Astrocyte (in vitro differentiated cells and primary cell): ENCODE measurements at places on chromosomes 1 and 21. TPM values are rescaled to one million over a fixed set of nuclear protein-coding genes. Genes with fewer than 3 reads are reported as not detected.

The OR14K1 gene
- total RNA-seq = not detected in 2 replicates

The GNB1 gene
- total RNA-seq = 583 and 602 TPM in 2 replicates

GRCh38 chr1:207203541-207203940 is 99.5 kb downstream of the C4BPA start:
- H3K27ac ChIP-seq = no peak overlapping the region
- no peaks in the 10 kb centered on the region for H3K36me3 ChIP-seq
- no peak for DNase-seq
- no peaks in the 10 kb centered on the region for H3K27me3 ChIP-seq
- no peak overlapping the region for H3K4me3 ChIP-seq

- no peak overlapping the region for H3K4me3 ChIP-seq
- peaks cover 8% of the 10 kb centered on the region for H3K4me1 ChIP-seq
- no peak overlapping the region for H3K27ac ChIP-seq
- H3K36me3 ChIP-seq = no peaks in the 10 kb centered on the region
Measured at GRCh38 chr1:47211796-47212269, 20.2 kb downstream of the TAL1 start.

DNA sequence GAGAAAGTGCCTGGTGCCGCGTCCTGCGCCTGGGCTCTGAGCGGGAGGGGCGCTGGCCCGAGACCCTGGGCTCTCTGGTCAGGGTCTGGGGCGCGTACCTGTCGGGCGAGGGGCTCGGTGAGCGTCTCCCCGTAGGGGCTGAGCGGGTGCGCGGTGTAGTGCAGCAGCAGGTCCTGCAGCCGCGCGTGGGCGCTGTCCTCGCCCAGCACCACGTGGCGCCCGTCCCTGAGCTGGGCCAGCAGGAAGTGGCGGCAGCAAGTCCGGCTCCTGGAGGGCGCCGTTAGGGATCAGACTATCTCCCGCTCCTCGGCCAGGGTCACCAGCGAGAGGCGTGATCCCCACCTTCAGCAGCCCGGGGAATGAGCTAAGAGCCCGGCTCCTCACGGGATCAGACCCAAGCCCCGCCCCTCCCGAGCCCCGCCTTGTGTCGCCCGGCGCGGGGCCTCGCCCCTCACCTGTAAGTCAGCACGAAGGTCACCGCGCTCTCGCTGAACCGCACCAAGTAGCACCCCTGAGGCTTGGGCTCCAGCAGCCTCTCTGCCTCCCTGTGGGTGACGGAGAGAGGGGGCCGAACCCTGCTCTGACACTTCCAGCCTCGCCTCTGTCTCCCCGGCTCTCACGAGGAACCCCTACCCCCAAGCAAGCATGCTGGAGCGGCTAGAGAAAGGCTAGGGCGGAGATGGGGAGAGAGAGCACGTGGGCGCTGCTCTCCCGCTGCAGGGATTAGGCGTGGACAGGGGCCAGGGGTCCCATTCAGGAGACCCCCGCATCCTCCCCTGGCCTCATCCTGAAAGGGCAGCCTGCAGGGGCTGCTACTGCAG is 2.7 kb downstream of the SH2D2A start:
- DNase-seq = peak; percentile 40
- no peak overlapping the region for H3K27ac ChIP-seq
- H3K27me3 ChIP-seq = peaks cover 2% of the 10 kb centered on the region
- peak overlapping the region; percentile 43 for H3K4me3 ChIP-seq
- H3K36me3 ChIP-seq = no peaks in the 10 kb centered on the region

DNA sequence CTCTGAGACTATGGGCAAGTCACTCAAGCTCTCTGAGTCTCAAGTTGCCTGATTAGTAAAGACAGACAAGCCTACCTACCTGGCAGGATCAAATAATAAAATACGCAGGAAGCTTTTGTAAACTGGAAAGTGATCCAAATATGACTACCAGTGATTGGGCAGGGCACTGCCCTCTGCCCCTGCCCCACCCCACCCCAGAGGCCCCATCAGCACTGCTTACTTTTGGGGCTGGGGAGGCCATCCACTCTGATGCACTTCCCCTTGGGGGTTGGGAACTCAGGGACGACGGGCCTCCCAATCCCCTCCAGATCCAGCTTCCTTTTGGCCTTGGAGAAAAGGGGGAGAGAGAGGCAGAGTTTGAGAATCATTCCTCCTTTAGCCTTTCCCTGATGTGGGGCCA is 6.9 kb downstream of the E2F2 start:
- no peaks in the 10 kb centered on the region for H3K36me3 ChIP-seq
- peaks cover 3% of the 10 kb centered on the region for H3K4me1 ChIP-seq
- H3K4me3 ChIP-seq = no peak overlapping the region

DNA sequence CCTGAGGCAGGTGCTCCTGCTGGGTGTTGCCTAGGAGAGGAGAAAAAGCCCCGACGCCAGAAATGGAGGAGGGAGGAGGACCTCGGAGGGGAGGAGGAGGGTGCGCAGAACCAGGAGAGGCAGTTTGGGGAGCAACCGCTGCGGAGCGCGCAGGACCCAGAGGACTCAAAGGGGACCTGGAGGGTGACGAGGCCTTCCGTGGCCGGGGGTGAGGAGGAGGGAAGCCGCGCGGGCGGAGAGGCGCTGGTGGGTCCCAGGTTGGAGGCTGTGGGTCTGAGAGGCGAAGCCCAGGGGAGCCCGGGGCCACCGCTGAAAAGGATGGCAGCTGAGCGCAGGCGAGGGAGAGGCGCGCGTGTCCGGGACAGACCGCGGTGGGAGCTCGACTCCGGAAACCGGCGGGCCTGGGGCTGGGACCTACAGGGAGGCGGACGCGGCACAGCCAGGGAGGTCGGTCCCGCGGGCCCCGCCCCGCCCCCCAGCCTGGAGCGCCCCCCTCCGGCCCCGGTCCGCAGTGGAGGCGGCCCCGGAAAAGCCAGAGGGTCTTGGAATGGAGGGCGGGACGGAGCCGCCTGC is 15.1 kb downstream of the RNF223 start:
- no peaks in the 10 kb centered on the region for H3K27me3 ChIP-seq
- H3K4me3 ChIP-seq = peak overlapping the region; percentile 61
- H3K27ac ChIP-seq = no peak overlapping the region
- no peaks in the 10 kb centered on the region for H3K36me3 ChIP-seq
- no peak for DNase-seq
- peaks cover 21% of the 10 kb centered on the region for H3K4me1 ChIP-seq

The SERTAD4 gene
- total RNA-seq = 2.9 and 4.6 TPM in 2 replicates

- H3K27ac ChIP-seq = no peak overlapping the region
- peaks cover 42% of the 10 kb centered on the region for H3K36me3 ChIP-seq
- H3K27me3 ChIP-seq = no peaks in the 10 kb centered on the region
- no peaks in the 10 kb centered on the region for H3K4me1 ChIP-seq
Measured at GRCh38 chr1:169858467-169858866, 35.2 kb downstream of the SCYL3 start.

- H3K36me3 ChIP-seq = peaks cover 17% of the 10 kb centered on the region
- DNase-seq = no peak
- H3K27me3 ChIP-seq = no peaks in the 10 kb centered on the region
- no peak overlapping the region for H3K27ac ChIP-seq
Measured at GRCh38 chr1:23111600-23112535, 56.8 kb downstream of the LUZP1 start.

DNA sequence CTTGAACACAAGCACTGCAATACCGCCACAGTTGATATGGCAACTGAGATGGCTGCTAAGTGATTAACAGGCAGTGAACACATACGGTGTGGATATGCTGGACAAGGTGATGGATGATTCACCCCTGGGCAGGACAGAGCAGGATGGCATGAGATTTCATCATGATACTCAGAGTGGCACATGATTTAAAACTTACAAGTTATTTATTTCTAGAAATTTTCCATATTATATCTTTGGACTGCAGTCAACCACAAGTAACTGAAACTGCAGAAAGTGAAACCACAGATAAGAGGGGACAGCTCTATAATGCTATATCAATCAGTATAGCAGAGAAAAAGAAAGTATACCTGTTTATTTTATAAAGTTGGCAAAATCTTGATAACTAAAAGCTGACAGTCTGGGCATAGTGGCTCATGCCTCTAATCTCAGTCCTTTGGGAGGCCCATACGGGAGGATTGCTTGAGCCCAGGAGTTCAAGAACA is 47.9 kb downstream of the PHACTR4 start:
- H3K27me3 ChIP-seq = no peaks in the 10 kb centered on the region
- no peak overlapping the region for H3K27ac ChIP-seq
- H3K36me3 ChIP-seq = no peaks in the 10 kb centered on the region
- no peak overlapping the region for H3K4me3 ChIP-seq

The OR10J1 gene
- total RNA-seq = not detected in 2 replicates

The THEM5 gene
- total RNA-seq = not detected in 2 replicates

DNA sequence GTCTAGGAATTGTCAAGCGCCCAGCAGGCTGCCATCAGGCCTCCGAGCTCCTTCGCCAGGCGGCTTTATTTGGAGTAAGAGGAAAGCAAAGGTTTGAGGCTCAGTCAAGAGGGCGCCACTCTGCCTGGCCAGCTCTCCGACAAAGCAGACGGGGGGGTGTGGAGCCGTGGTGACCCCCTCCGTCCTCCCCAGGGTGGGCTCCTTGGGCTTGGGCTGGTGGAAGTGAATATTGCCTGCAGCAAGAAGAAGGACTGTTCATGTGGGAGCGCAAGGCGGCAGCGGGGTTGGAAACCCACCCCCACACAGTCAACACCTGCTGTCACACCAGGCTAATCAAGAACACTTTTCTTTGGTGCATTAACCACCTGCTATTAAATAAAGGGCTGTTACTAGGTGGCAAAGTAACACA is 14.6 kb downstream of the EPHX1 start:
- DNase-seq = no peak
- no peak overlapping the region for H3K27ac ChIP-seq
- H3K36me3 ChIP-seq = no peaks in the 10 kb centered on the region
- H3K27me3 ChIP-seq = no peaks in the 10 kb centered on the region
- no peaks in the 10 kb centered on the region for H3K4me1 ChIP-seq

DNA sequence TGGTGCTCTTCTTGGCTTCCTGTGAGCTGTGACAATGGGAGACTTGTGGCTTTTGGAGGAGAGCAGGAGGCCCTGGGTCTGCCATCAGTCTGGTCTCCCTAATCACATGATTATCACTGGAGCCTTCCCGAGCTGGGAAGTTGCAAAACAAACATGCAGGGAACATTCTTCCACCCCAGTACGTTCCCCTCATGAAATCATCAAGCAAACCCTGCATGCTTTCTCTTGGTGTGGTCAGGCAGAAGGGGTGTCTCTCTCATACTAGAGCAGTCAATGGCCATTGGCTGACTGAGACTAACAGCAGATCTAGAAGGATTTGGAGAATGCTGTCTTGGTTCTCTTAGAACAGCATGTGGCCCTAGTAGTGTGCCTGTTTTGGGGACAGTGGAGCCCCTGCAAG is 111.2 kb downstream of the LIPI start:
- H3K4me3 ChIP-seq = no peak overlapping the region
- no peaks in the 10 kb centered on the region for H3K36me3 ChIP-seq
- H3K27ac ChIP-seq = no peak overlapping the region
- no peaks in the 10 kb centered on the region for H3K27me3 ChIP-seq
- no peaks in the 10 kb centered on the region for H3K4me1 ChIP-seq

DNA sequence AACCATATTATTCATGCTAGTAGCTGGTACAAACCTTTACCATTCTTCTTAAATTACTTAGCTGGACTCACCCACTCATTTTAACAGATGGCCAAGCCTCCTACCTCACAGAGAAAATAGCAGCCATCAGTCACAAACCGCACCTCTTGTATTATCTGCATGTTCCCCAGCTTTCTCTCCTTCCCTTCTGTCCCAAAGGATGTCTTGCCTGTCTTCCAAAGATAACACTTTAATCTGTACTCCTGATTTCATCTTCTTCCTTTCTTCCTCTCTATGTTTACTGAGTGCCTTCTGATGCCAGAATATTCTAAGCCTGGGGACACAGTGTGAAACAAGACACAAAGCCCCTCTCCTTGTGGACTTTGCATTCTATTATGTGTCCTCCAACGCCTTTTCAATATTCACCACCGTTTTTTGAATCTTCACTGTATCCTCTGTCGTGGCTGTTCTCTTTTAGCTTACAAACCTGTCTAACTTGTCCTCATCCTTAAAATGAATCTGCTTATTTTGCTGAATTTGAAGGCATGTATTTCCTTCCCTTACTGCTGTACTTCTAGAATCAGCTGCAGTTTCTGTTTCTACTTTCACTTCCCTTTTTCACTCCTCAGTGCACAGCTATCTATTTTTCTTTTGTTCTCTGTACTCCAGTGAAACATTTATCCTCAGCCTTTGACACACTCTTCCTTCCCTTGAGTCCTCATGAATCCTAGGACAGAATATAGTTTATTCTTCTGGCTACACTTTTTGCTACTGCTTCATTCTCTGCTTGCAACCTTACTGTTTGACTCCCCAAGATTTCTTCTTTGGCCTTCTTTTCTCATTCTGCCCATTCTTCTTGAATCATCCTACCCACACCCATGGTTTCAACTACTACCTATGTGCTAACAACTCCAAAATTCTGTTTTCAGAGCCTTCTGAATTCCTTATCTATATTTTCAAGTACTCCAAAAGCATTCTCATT is 216.9 kb upstream of the SAMSN1 start:
- H3K4me3 ChIP-seq = no peak overlapping the region
- H3K36me3 ChIP-seq = no peaks in the 10 kb centered on the region
- no peaks in the 10 kb centered on the region for H3K27me3 ChIP-seq
- H3K4me1 ChIP-seq = no peaks in the 10 kb centered on the region
- H3K27ac ChIP-seq = no peak overlapping the region

DNA sequence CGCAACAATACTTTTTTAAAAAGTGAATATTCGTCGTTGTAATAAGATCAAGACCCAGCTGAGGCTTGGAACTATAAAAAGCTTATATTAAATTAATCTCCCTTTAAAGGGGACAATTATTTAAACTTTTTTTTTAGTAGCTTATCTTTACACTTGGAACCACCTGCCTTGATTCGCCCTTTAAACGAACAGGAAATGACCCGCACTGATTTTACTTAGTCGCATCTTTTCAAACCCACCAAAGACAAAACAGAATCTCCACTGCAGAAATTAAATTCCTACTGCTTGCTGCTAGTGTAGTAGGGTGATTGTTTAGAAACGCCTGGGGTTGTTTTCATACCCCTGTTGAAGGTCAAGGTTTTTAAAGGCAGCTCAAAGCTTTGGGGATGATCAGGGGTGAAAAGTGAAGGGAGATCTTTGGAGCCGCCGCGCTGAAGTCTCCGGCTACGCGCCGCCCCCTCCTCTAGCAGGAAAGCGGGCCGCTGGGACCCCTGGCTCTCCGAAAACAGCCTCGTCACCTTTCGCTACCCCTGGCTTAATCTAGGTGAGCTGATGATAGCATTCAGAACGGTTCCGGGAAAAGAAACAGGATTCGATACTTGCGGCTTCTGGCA is 163.4 kb downstream of the RUNX1 start:
- H3K4me3 ChIP-seq = peak overlapping the region; percentile 95
- peak overlapping the region; percentile 93 for H3K27ac ChIP-seq
- peaks cover 2% of the 10 kb centered on the region for H3K36me3 ChIP-seq
- H3K27me3 ChIP-seq = no peaks in the 10 kb centered on the region

- peaks cover 2% of the 10 kb centered on the region for H3K36me3 ChIP-seq
- H3K27ac ChIP-seq = no peak overlapping the region
- H3K4me1 ChIP-seq = no peaks in the 10 kb centered on the region
- no peak overlapping the region for H3K4me3 ChIP-seq
- no peaks in the 10 kb centered on the region for H3K27me3 ChIP-seq
- no peak for DNase-seq
Measured at GRCh38 chr1:119160409-119160808, 20.0 kb upstream of the WARS2 start.

- no peaks in the 10 kb centered on the region for H3K36me3 ChIP-seq
- no peak overlapping the region for H3K4me3 ChIP-seq
- H3K4me1 ChIP-seq = peaks cover 5% of the 10 kb centered on the region
- DNase-seq = no peak
Measured at GRCh38 chr1:56133522-56134472, 445.6 kb downstream of the PLPP3 start.
